ENCODE measurements at places on chromosomes 1 and 21. TPM values are rescaled to one million over a fixed set of nuclear protein-coding genes. Genes with fewer than 3 reads are reported as not detected.

DNA sequence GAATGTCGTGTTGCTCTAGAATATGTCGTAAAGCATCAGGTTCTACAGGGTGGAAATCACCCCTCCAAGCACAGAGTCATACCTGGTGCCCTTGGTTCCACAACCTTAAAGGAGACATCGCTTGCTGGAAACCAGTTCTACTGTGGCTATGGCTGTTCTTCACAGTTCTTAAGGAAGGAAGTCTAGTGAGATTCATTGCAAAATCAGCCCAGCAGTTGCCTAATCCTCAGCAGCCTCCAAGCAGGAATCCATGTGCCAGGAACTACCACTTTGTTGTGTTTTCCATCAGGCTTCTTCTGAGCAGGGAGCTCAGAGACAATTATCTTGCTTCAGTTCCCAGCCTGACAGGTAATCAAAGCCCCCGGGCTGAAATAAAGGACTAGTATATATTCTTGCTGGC lies 45.0 kb upstream of the SLC35F3 start:
- no peak for DNase-seq

GRCh38 chr1:60527567-60527966 lies 454.0 kb upstream of the C1orf87 start:
- DNase-seq, result no peak

DNA sequence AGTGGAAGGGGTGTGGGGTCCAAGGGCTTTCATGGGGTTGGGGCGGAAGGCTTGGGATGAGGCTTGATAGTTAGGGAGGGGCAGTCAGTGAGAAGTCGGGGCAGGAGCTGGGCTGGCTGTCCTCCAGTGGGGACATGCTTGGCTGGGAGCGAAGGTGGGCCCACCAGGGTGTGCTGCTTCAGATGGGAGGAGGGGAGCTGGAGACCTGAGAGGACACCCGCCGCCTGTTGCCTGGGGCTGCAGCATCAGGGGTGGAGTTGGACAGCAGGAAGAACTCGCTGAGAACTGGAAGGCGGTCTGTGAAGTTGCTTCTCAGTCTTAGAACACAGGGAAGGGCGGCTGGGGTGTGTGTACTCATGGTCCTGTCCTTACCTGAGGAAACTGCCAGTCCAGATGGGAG lies 1.6 kb downstream of the THEM5 start:
- no peak for DNase-seq

Gene NECAP2
- total RNA-seq, result 53.7 TPM

GRCh38 chr1:200749090-200749489 lies 10.4 kb downstream of the CAMSAP2 start:
- no peak for DNase-seq

GRCh38 chr1:168825820-168826219 lies 96.8 kb upstream of the DPT start:
- no peak for DNase-seq

DNA sequence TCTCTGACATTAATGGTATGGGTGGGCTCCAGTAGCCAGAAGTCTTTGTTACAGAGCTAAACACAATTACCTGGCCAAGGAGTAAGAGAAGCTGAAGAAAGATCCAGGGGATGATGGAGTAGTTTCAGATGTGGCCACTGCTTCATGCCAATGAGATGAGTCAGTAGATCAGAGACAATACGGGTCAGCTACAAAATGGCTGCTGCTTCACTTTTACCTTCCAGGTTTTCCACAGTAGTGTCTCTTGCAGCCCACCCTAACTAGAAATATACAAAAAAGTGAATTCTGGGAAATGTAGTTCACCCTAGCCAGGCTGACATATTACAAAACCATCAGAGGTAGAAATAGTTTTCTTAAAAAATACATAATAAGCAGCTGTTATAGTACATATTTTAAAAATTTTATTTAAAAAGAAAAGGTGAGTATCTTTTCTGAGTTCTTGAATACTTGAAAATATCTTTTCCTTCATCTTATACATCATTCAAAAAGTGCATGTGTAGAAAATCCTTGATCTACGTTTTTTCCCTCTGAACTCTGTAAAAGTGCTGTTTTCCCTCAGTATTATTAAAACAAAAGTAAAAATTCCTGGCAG lies 36.1 kb downstream of the LRIF1 start:
- no peak for DNase-seq

DNA sequence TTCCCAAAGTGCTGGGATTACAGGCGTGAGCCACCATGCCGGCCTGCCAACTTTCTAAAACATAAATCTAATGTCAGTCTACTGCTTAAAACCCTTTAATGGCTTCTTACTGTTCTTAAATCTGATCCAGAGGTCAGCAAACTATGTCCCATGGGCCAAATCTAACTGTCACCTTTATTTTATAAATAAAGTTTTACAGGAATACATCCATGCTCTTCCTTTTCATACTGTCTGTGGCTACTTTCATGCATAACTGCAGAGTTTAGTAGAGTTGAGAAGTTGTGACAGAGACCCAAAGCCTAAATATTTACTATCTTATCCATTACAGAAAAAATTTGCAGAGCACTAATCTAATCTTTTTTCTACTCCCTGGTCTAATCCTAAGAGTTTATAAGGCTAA lies 3.8 kb downstream of the ERI3 start:
- DNase-seq, result no peak

Gene CYP4A11
- not detected for total RNA-seq

DNA sequence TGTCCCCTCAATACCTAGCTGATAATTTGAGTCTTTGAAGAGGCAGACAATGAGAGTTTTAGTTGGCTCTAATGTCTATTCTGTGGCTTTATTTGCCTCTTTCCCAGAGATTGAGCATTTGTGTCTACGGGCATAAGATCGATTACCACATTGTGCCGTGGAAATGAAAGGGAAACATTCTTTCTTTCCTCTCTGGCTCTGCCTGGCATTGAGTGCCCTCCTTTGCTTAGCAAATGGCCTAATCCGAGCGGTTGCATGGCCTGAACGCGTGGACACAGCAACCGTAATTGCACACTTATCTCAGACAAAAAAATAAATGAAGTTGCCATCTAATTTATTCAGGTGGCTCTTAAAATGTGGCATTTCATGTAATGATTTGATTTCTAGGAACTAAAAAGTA lies 247.9 kb downstream of the ADGRL2 start:
- DNase-seq, result no peak

Gene RGS8
- not detected for total RNA-seq

- DNase-seq, result no peak
These were observed 6.6 kb downstream of the CSF1 start for GRCh38 chr1:109917051-109917767.

Gene REN
- not detected for total RNA-seq

DNA sequence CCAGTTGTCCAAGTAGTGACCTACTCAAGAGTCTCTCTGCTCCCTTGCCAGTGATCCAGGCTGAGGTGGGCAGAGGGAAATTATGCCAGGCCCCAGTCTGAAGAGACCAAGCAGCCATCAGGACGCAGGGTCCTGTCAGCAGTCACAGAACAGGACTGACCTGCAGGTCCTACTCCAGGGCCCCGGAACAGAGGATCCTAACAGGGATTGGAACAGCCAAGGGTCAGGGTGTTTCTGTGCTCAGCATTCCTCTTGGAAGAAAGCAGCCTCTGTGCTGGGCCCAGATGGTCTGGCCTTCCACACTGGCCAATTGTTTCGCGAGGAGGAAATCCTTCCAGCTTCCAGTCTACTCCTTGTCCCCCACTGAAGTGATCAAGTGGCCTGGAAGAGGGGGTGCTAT lies 41.6 kb upstream of the USP1 start:
- no peak for DNase-seq

- DNase-seq, result peak; percentile 83
These were observed 11.9 kb upstream of the PADI3 start for GRCh38 chr1:17236779-17237560.

Gene TPTE
- total RNA-seq, result not detected

DNA sequence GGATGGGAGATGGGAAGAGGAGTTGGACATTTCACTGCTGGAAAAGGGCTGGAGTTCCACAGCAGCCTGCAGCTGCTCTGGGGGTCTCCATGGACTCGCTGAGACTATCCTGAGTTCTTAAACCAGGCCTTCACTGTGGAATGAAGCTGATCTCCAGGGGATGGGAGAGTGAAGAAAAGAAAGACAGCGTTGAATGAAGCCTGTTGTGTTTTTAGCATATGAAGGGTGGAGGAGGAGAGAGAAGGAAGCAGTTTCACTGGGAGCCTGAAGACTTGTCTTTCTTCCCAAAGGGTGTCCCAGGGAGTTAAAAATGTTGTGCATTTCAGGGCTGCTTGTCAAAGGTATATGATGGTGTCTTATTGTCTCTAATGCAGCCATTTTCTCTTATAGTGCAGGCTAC lies 9.2 kb downstream of the ROR1 start:
- no peak for DNase-seq

Gene XCL2
- 19.5 TPM for total RNA-seq

- DNase-seq, result no peak
These were observed 120.6 kb downstream of the NAV1 start for GRCh38 chr1:201659572-201659971.

Gene NPHS2
- total RNA-seq, result not detected

DNA sequence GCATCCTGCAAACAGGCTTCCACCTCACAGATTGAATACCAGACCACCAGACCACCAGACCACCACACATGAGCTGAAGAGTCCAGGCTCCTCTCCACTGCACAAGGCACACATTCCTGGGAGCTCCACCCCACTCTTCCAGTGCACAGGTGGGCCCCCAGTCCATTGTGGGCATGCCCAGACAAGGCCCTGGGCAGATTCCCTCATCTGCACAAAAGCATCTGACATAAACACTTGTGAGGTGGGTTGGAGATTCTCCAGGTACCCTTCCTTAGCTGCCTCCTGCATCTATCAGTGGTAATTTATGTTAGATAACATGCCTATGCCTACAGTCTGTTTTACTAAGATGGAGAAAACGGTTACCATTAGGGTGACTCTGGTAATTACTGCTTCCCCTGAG lies 11.6 kb upstream of the CTBS start:
- no peak for DNase-seq

DNA sequence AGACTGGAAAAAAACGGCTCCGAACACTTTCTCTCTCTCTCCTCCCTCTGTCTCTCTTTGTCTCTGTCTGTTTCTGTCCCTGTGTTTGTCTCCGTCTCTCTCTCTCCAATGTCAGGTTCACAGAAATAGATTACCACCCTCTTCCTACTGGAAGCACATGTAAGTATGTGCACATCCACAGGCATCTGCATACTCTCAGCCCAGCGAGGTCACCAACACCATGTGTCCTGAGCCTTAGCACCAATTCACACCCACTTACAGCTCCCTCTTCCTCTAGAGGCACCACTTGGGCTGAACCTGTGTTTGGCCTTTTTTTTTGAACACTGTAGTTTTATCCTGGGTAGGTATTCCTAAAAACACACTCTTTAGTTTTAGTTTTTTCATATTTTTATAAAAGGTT lies 130.5 kb downstream of the ETS2 start:
- DNase-seq, result no peak

DNA sequence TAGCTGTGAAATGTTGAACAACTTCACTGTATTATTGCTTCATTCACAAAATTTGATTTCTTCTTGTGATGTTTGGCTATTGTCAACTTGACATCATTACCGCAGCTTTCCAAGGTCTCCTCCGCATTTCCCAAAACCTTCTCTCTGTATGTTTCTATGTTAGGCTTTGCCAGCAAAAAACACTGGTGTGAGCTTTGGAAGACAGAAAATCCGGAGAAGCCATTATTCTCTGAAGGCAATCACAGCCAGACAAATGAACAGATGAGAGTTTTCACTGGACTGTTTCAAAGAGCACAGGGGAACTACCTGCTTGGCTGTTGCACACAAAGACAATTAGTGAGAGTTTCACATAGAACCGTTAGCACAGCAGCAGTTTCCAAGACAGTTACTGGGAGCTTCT lies 609.6 kb downstream of the BRINP3 start:
- no peak for DNase-seq

DNA sequence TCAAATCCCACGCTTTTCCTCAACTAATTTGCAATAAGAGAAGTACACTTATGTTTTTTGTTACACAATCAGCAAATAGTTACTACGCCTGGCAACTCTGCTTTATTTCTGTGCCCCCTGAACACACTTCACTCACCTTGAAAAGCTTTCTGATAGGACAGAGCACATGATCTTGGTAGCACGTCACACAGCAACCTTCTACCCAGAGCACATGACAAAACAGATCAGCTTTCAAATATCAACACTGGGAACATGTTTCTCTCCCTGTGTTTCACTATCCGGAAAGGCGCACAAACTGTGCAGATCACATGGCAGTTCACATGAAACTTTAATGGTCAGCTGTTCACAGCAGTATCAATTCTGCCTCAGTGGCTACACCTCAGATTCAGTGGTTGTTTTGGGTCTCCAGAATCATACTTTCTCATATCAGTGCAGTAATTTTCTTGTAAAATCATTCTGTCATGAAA lies 2.2 kb downstream of the SLC19A2 start:
- no peak for DNase-seq

- no peak for DNase-seq
These were observed 181.5 kb downstream of the GABPA start for GRCh38 chr21:25916226-25916625.

Gene GCSAML
- total RNA-seq, result not detected

- no peak for DNase-seq
These were observed 3.2 kb downstream of the PTP4A2 start for GRCh38 chr1:31934706-31935629.

Gene DRAXIN
- 0.11 TPM for total RNA-seq

- DNase-seq, result no peak
These were observed 4.4 kb downstream of the GADD45A start for GRCh38 chr1:67689267-67690017.

Gene LHX8
- total RNA-seq, result not detected
